RPMI7951 (cell line): ENCODE measurements at places on chromosomes 2 and 18. TPM values are rescaled to one million over a fixed set of nuclear protein-coding genes. Genes with fewer than 3 reads are reported as not detected.

- DNase-seq = peak; percentile 41
Measured at GRCh38 chr2:131156452-131157149, 51.5 kb downstream of the PLEKHB2 start.

DNA sequence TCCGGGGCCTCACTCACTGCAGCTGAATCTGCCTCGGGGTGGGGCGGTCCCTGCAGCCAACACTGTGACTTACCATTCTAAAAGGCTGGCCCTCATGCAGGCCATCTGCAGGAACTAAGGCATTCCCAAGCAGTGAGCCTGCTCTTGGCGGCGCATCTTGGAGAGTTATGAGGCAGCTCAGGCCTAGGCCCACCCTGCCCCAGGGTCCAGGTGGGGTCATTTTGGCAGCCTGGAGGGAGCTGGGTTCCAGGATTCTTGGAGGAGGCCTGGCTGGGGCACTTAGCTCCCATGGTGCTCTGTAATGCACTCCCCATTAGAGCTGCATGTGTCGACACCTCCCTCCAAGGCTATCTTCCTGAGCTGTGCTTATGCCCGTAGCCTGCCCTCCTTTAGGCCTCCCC, 14.8 kb upstream of the BIN1 start:
- DNase-seq = peak; percentile 78

PRSS56 gene
- not detected in 2 replicates for total RNA-seq

FNDC4 gene
- 6.1 and 6.3 TPM in 2 replicates for total RNA-seq

DNA sequence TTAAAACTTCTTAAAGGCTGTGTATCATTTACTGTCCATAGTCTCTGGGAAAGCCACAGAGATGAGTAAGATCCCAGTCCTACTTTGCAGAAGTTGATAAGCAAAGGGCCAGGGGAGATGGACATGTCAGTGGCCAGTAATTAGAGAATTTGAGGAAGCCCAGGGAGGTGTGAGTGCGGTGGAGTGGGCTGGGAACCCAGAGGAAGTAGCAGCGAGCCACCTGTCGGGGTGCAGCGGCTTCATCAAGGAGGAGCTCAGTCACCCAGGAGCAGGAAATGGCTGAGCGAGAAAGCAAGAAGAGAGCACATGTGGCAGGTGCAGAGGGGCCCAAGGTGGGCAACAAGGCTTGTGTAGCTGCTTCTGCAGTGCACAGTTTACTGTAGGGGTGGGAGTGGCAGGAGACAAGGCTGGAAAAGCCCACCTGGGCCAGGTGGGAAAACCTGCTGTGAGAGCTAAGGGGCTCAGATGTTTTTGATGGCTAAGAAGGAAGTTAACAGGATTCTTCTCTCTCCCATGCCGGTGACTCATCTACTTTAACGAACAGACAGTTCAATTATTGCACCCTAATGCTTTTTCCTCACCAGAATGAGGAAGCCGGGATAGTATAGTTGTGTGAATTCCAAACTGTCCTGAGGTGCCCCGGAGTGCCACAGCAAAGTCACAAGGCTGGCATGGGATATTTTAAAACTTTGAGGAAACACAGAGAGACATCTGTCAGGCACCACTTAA, 34.8 kb upstream of the MGAT5 start:
- DNase-seq = peak; percentile 27

KHK gene
- 4.1 and 5.8 TPM in 2 replicates for total RNA-seq

DUSP19 gene
- 1.7 and 2.1 TPM in 2 replicates for total RNA-seq

DNA sequence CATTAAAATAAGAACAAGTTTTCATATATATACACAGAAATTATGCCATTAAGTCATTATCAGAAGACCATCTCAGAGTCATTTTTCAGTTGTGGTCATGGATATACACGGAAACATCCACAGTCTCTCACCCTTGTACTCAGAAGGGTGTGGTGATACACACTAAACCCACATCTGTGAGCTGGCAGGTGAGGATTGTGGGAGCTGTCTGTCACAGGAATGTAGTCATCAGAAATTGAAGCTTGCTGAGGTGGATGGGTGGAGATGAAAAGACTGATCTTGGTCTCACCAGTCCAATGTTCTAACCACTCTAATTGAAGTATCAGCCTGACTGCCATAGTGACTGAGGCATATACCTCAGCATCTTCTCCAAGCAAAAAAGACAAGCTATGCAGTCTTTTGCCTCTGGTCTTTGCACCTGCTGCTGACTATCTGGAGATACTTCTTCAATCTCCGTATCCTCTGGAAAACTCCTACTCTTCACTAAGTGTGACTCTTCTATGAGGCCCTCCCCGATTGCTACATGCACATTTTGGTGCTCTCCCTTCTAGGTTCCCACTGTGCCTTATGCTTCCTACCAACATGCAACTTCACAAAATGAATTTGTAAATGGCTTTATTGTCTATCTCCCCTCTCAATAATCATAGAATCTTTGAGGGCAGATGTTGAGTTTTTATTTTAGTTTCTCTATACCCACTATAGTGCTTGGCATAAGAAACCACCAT, 232.8 kb downstream of the DYM start:
- no peak for DNase-seq
